ENCODE measurements at places on chromosomes 2 and 18. TPM values are rescaled to one million over a fixed set of nuclear protein-coding genes. Genes with fewer than 3 reads are reported as not detected.
A peak's percentile ranks its signal among the peaks of the same experiment; 100 is the strongest.

- no peak for DNase-seq
Observed at GRCh38 chr2:176999301-176999700, 213.3 kb upstream of the HNRNPA3 start.

DNA sequence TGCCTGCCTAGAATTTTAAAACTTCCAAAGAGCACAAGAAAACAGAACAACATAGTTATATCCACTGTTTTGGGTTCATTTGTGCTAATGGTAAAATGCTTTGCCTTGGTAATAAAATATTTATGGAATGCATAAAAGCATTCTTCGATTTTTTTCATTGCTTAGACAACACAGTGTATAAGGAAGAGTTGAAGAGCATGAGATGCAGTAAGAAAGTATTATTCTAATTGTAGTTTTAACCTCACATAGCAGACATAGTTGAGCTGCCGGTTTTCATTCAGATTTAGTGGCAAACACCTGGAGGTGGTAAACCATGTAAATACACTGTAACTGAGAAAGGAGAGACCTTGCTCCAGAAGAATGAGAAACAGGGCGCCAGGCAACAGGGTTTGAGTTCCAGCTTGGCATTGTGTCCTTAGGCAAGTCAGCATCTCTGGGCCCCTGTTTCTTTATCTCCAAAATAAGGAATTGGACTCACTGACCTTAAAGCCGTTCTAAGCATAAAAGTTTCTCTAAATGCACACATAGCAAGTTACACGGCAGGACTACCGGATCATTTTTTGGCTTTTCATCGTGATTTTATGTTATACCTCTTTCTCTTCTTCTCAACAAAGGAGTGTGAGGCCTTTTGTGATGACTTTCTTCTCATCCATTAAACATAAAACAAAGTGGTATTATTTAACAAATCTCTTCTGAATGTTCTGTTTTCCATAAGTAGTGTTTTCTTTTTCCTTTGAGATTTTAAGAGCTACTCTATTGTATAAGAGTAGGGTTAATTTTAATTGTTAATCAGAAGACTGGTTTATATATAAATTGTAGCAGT, 7.9 kb downstream of the UGP2 start:
- no peak for DNase-seq

PIEZO2 gene
- polyA plus RNA-seq, result 177 TPM

WNT10A gene
- 0.26 TPM for polyA plus RNA-seq

DNA sequence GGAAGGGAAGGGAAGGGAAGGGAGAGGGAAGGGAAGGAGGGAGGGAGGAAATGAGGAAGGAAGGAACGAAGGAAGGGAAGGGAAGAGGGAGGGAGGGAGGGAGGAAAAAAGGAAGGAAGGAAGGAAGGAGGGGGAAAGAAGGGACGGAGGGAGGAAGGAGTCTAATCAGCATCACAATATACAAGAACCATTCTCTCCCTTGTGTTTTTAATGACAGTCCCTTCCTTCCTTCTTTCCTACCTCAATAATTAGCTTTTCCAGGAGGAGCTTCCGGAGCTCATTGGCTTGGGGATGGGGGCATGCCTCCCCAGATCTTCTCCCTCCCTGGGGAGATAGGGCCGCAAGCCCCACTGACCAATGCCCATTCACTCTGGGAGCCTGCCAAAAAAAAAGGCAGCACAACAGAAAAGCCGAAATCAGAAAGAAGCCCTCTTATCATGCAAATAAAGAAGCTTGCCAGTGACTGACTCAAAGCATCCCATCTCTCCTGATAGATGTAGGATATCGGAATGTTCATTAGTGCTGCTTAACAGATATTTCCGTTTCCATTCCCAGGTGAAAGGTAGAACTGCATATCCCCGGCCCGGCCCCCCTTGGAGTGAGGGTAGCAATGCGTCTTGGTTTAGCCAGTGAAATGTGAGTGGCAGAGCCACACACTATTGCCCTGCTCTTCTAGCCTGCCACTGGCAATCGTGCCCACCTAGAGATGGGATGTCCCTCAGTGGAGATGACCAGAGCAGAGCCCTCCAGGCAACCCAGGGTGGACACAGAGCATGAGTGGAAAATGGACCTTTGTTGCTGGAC, 17.8 kb upstream of the SMAD7 start:
- no peak for DNase-seq

- no peak for DNase-seq
Observed at GRCh38 chr2:157441072-157441454, 2.8 kb downstream of the CYTIP start.

DNA sequence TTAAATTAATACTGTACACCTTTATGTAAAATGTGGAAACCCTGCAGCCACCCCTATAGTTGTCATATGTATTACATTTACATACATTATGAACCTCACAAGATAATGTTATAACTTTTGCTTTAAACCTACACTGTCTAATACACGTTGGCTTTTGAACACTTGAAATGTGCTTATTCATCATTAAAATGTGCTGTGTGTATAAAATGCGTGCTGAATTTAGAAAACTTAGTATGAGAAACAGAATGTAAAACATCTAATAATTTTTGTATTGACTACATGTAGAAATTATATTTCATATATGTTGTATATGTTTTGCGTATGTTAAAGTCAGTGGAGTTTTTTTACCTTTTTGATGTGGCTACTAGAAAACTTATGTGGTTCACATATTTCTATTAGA, 68.8 kb downstream of the MAPRE2 start:
- no peak for DNase-seq

NEU2 gene
- polyA plus RNA-seq, result not detected

- DNase-seq, result no peak
Observed at GRCh38 chr2:145601361-145601925, 1081.5 kb upstream of the ZEB2 start.

- no peak for DNase-seq
Observed at GRCh38 chr2:64587561-64587960, 63.4 kb downstream of the AFTPH start.

DNA sequence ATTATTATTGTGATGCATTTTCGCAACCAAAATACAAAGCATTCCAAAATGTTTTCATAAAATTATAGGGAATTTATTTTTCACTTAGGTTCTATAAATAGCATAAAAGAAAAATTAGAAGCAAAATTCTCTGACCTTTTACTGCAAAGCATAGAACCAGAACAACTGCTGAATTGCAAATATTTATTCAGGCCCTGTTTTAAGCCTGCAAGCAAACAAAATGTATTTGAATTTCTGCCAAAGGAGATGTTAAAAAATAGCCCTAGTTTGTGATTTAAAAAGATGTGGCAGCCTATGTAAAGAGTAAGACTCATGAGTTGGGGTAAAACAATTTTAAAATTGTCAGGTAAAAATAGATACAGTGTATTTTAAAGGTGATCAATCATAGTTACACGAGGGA, 138.1 kb downstream of the KCNJ3 start:
- DNase-seq, result peak; percentile 8

PKDCC gene
- polyA plus RNA-seq, result 188 TPM

CPLX4 gene
- not detected for polyA plus RNA-seq

DNA sequence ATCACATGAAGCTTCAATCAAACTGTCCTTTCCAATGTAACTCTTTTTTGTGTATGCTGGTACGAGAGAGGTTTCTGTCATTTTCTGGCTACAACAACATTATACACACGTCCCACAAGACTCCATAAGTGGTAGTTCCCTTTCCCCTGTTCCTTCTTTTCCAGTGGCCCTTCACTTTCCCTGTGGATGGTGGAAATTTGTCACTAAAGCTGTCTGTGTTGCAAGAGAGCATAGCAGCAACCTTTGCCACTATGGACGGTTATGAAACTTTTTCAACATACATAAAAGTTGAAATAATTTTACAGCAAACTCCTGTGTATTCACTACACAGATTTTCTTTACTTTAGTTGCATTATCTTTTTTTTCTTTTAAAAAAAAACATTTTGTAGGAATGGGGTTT, 18.7 kb downstream of the DBI start:
- DNase-seq, result no peak

- no peak for DNase-seq
Observed at GRCh38 chr2:125564471-125564870, 1091.5 kb upstream of the GYPC start.

DNA sequence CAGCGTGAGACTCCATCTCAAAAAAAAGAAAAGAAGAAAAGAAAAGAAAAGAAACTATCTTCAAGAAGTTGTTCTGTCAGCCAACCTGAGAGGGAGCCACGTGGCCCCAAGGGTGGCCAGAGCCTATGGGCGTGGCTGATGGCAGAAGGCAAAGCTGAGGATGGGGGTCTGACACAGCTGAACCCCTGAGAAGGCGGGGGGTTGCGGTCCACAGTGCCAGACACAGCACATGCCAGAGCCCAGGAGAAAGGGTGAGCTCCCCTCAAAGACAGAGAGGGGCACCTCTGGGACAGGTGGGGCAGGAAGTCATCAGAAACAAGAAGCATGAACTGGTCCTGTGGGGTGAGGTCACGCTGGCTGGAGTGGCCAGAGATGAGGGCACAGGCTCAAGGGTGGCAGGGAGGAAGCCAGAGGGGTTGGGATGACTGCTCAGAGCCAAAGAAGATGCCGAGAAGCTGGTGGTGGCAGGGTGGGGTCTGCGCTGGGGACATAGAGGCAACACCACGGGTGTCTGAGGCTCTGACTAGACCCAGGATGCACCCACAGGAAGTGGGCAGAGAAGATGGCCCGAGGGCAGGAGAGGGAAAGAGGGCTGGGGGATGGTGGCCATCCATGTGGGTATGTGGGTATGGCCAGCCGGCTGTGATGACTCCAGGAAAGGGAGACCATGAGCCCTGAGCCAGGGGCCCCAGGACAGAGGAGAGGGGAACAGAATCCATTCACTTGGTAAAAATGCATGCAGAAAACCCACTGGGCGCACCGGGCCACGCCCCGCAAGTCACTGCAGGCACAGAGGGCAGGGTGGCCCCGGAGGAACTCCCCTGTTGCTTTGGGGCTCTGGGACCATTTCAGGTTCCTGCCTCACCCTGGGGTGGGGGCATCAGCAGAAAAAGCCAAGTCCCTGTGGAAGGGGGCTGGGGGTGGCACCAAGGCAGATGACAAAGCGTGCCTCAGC, 8.4 kb downstream of the KIF1A start:
- no peak for DNase-seq

- no peak for DNase-seq
Observed at GRCh38 chr2:220191031-220191430, 563.6 kb downstream of the SLC4A3 start.

DNA sequence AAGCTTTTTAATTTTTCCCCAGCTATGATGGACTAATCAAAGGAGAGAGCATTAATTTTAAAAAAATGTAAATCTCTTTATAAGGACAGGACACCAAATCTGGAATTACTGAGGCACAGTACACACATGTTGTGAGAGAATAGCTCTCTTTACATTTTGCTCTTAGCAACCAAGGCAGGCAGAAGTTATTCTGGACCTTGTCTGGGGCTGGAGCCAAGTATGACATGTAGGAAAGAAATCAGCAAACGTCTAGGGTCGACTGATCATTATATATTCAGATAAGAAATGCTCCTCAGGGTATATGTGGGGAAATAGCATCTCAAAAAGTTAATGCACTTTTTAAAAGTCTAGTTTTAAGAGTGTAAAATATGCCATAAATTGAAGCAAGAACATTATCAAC, 1330.0 kb upstream of the CELF4 start:
- DNase-seq, result no peak

GRCh38 chr18:77014538-77014937, 118.0 kb downstream of the MBP start:
- no peak for DNase-seq

- no peak for DNase-seq
Observed at GRCh38 chr18:14089781-14090180, 42.5 kb downstream of the ZNF519 start.
